Nephron progenitor cell (in vitro differentiated cells): ENCODE measurements at places on chromosomes 2 and 18.
A peak's percentile ranks its signal among the peaks of the same experiment; 100 is the strongest.

- no peak for DNase-seq
These were observed 56.7 kb downstream of the GALNT14 start for GRCh38 chr2:31081492-31081891.

DNA sequence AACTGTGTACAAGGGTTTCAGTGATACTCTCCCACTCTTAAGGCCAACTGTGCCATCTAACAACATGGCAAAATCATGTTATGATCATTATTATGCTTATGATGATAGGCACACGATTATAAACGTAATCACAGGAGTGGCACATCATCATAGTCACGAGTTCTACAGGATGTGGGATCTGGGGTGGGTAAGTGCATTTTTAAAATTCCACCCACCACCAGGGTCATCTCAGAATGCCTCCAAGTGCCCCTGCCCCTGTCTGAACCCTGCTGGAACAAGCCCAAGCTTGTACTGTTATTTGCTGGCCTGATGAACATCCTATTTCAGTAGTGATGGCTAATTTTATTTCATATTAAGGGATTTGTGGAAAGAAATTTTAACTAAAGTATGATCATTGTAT, 117.8 kb downstream of the PTPRM start:
- DNase-seq, result no peak

GRCh38 chr2:239725551-239725890, 299.6 kb downstream of the NDUFA10 start:
- DNase-seq, result no peak

DNA sequence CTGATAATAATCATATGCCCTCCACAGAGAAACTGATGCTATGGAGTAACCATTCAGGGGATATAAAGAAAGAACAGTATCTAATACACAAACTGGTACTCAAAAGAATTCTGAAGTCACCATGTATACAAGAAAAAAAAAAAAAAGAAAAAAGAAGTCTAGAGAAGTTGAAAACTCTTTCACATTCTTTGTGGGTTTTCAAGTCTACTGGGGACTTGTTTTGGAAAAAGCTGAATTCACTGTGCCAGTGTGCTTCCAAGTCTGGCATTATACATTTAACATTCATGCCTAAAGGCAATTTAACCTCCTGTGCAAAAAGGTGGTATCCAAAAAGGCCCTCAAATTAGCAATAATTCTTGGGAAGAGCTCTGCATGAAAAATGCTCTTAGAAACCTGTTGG, 94.8 kb upstream of the ITGB6 start:
- DNase-seq, result no peak

GRCh38 chr2:6442252-6442985, 423.3 kb downstream of the CMPK2 start:
- DNase-seq, result no peak

GRCh38 chr2:96893289-96894150, 23.6 kb upstream of the SEMA4C start:
- DNase-seq, result no peak

DNA sequence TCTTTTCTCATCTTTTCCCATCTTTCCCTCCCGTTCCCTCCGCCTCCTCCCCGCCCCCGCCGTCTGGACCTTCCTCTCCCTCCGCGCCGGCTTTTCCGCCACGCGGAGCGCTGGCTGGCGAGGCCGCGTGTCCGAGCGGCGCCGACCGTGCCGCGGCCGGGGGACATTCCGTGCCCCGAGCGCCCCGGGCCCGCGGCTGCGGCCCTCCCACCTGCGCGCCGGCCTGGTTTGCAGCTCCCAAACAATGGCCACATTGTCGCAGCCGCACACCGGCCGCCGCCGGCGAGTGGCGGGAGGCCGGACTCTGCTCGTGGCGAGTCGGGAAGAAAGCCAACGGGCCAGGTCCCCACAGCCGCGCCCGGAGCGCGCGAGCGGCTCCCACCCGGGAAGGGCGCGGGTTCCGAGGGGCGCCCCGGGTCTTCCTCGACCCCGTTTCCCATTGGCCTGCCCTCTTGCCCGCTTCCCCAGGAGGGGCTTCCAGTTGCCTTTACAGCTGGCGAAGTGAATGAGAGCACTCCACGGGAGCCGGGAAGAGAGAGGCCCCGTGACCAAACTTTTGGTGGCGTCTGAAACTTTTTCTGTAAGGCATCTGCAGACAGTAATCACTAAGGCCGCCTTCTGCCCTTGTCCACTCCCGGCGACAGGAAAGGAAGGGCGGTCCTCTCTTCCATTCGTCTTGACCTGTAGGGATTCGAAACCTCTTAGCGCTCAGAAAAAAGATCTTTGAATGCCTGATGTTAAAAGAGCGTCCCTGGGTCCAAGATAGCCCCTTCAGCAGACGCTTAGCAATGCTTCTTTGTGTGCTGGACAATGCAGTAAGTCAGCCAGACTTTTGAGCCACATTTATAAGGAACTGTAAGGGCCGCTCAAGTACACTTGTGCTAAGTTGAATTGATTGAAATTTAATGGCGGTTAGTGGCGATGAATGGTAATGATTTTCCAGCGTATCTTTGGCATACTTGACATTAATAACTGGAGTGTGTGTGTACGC, 6.2 kb downstream of the GLI2 start:
- DNase-seq, result peak; percentile 70

GRCh38 chr2:238884812-238885408, 37.0 kb downstream of the TWIST2 start:
- no peak for DNase-seq

- no peak for DNase-seq
These were observed 849.7 kb downstream of the BCL11A start for GRCh38 chr2:59703796-59704195.

GRCh38 chr2:225282858-225283710, 116.4 kb upstream of the NYAP2 start:
- DNase-seq, result peak; percentile 21

DNA sequence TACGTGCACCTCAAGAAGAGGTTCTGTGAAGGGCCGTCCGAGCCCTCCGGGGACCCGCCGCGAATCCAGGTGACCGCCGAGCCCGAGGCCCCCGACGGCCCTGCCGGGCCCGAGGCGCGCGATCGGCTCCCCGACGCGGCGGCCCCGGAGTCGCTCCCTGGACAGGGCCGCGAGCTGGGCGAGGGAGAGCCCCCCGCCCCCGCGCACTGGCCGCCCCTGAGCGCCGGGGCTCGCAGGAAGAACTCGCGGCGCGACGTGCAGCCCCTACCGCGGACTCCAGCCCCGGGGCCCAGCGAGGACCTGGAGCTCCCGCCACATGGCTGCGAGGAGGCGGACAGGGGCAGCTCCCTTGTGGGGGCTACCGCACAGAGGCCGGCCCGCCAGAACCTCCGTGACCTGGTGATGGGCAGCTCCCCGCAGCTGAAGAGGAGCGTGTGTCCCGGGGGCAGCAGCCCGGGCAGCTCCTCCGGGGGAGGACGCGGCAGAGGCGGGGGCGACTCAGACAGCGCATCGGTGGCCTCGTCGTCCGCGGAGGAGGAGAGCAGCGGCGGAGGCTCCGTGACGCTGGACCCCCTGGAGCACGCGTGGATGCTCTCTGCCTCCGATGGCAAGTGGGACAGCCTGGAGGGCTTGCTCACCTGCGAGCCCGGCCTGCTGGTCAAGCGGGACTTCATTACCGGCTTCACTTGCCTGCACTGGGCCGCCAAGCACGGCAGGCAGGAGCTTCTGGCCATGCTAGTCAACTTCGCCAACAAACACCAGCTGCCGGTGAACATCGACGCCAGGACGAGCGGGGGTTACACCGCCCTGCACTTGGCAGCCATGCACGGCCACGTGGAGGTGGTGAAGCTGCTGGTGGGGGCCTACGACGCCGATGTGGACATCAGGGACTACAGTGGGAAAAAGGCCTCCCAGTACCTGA, 812 bp downstream of the SOWAHC start:
- DNase-seq, result peak; percentile 59

DNA sequence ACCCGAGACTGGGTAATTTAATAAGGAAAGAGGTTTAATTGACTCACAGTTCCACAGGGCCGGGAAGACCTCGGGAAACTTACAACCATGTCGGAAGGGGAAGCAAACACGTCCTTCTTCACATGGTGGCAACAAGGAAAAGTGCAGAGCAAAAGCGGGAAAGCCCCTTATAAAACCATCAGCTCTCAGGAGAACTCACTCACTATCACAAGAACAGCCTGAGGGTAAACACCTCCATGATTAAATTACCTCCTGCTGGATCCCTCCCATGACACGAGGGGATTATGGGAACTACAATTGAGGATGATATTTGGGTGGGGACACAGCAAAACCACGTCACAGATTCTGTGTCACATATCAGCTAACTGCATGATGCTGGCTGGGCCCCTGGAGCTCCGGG, 11.4 kb downstream of the TCF23 start:
- DNase-seq, result no peak

GRCh38 chr2:11790228-11790627, 43.8 kb downstream of the LPIN1 start:
- no peak for DNase-seq

- no peak for DNase-seq
These were observed 85.8 kb downstream of the CERS6 start for GRCh38 chr2:168541858-168542257.
